Panc1 (cell line): ENCODE measurements at places on chromosomes 1 and 21.

- no peak for DNase-seq
Observed at GRCh38 chr1:151062741-151063371, 2.7 kb downstream of the MLLT11 start.

DNA sequence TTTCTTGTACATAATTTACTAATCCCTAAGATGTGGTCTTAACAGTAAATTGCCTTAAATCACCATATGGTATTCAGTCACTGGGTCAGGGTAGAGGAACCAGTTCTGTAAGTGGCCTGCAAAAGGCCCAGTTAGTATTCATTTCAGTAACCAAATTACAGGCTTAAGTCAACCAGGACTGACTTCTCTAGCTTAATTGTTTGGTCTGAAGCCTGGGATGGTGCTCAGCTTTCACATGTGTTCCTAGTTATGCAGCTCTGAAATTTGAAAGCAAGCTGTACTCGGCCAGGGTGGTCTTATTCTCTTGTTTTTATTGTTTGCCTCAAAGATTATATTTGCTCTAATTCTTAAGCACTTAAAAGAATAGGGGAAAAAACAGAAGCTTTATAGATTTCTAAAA is 144.6 kb downstream of the MAGI3 start:
- DNase-seq = no peak

GRCh38 chr1:103461161-103462105 is 64.1 kb upstream of the RNPC3 start:
- no peak for DNase-seq

- DNase-seq = no peak
Observed at GRCh38 chr1:84370831-84371394, 27.4 kb upstream of the DNASE2B start.

DNA sequence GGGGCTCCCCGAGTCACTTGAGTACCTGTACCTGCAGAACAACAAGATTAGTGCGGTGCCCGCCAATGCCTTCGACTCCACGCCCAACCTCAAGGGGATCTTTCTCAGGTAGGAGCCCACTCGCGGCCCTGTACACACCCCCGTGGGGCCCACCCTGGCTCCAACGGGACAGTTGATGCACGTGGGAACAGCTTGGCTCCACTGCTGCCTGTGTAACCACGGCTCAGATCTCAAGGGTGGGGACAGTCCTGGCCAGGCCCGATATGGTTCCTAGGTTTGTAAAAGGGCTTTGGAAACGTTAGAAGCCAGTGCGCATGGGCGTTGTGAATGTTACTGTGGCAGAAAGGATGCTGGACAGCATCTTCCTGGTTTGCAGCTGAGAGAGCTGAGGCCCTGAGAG is 18.8 kb downstream of the PODN start:
- DNase-seq = no peak

- DNase-seq = no peak
Observed at GRCh38 chr1:211893260-211893659, 62.7 kb upstream of the LPGAT1 start.

DNA sequence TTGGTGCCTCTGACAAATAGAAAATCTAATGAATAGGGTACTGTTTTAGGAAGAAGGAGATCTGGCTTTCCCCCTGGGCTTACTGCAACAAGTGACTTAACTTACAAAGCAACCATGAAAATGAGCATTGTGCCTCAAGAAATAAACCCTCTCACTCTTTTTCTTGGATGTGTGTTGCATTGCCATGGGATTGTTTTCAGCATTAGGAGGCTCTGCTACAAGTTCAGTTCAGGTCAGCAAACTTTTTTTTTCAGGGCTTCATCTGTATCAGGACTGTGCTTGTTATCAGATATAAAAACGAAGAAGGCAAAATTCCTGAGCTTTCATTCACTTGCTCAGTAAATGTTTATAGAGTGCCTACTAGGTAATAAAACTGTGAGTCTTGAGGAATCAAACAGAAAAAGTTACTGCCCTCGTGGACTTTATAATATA is 37.8 kb upstream of the DOCK7 start:
- no peak for DNase-seq

DNA sequence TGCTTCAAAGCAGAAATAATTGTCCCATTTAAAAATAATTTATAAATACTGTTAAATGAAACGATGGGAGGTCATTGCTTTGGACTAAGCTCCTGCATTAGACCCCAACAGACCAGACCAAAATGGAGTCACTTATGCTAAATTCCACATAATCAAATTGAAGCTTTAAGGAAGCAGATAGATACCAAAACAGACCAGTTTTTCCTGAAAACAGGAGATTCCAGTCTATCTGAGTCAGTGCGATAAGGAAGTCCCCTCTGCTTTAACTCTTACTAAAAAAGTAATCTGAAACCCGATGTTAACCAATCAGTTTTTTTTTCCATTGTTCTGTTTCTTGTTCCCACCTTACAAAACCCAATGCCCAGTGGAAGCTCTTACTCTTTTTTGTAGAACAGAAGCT is 16.2 kb upstream of the DNASE2B start:
- no peak for DNase-seq

DNA sequence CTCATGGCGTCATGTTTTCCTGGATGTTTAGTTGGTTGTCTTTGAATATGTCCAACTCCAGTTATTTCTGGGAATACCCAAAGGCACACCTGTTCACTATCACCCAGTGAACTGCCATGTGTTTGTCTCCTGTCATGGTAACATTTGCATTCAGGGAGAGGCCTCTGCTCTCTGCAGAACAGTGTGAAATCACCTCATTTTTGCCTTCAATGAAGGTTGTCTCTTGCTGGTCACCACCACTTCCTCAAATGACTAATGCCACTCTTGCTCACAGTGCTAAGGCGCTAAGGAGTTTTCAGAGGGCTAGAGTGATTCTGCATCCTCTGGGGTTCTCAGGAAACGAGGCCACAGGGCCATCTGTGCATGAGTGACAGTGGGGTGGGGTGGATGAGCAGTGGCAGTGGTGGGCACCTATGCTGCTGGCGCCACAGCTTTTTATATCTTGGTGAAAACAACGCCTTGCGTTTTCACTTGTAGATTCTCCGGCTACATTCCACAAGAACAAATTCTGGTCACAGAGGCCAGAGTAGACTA is 60.0 kb upstream of the ATP5PO start:
- no peak for DNase-seq

DNA sequence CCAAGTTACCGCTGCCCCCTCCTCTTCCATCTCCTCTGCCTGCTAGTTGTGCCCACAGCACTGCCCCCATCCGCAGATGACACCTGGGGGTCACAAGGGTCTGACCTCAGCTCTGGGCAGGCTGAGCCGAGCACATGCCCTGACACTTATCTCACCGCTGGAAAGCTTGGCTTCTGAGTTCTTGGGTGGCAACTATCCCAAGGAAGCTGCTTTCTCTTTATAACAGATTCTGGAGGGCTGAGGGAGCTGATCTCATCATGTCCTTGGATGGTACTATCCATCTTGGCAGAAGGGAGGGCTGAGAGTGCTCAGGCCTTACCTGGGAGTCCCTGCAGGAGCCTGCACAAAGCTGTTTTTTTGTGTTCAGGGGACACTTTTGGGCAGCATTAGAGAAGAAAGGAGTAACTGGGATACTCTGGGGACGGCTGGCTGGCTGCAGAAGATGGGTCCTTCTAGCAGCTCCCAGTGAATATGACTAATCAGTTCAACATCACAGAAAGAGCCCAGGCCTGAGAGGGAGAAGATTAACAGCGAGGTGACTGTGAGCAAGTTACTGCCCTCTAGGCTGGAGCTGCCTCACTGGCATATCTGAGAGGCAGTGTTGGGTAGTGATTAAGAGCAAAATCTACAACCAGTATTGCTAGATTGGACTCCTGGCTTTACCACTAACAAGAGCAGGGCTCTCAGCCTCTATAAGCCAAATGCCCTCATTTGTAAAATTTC is 71.6 kb downstream of the PLXNA2 start:
- no peak for DNase-seq

GRCh38 chr1:43861337-43861736 is 72.3 kb upstream of the ARTN start:
- no peak for DNase-seq

- DNase-seq = no peak
Observed at GRCh38 chr1:31239653-31240241, at the start of gene NKAIN1. Gene NKAIN1, minus strand, starts transcription at chr1:31239887. Its CDS starts 340 bp downstream, at chr1:31239547.

GRCh38 chr1:160211046-160211790 is 6.0 kb downstream of the PEA15 start:
- no peak for DNase-seq

DNA sequence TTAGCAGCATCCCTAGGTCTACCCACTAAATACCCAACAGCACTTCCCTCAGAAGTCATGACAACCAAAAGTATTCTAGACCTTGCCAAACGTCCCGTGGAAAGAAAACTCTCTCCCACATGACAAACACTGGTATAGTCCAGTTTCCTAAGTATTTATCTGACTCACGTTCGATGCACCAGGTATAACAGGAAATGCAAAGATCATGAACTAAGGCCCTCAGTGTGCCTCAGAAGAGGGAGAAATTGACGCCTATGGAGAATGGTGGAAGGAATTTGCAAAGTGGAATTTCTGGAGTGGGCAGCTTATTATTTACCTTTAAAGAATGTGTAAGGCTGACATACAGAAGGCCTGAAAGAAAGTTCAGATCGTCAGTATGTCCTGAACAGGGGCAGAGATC is 523.6 kb upstream of the DAB1 start:
- DNase-seq = no peak

DNA sequence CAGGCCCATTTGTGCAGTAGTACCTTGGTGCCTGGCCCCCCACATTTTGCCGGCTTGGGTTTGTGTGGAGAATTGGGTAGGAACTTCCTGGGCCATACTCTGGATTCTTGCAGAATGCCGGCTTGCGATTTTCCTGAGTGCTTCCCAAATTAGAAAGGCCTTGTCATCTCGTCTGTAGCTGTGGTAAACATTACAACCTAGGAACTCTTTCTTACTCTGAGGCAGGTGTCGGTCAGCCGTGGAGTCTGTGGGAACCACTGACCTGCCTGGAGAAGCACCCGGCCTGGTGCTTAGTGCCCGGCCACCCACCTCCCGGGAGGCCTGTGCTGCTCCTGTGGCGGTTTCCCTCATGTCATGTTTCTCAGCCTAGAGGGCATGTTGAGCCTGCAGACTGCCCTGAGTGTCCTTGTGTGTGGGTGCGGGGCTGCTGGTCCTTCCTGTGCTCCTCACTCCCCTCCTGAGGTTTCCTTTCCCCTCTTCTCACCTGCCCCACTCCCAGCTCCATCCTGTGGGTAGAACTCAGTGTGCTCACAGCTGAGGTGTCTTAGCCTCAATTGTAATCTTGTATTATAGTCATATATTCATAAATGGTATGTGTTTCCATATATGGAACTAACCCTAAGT is 64.7 kb downstream of the S100B start:
- DNase-seq = no peak

GRCh38 chr21:41965461-41966013 is 11.7 kb upstream of the C2CD2 start:
- no peak for DNase-seq

GRCh38 chr21:16330082-16330907 is 600.5 kb downstream of the USP25 start:
- peak; percentile 51 for DNase-seq

- no peak for DNase-seq
Observed at GRCh38 chr1:162873671-162874666, 13.0 kb upstream of the CCDC190 start.

DNA sequence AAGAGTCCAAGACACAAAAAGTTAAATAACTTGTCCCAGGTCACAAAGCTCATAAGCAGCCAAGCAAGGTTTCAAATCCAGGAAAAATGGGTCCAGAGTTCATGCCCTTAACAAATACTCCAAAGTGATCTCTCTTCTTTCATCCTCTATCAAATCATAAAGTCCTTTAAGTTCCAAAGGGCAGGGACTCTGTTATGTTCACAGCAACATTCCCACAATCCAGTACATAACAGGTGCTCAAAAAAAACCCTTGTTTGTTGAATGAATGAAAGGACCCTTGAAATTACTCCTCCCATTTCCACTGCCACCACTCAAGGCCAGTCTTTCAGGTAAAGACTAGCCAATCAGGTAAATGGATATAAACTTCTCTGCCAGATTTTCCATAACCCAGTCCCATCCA is 2.7 kb downstream of the ABL2 start:
- no peak for DNase-seq

- DNase-seq = no peak
Observed at GRCh38 chr1:246425139-246425794, 81.8 kb downstream of the SMYD3 start.

GRCh38 chr1:236568285-236568894 is 35.9 kb downstream of the HEATR1 start:
- DNase-seq = no peak

GRCh38 chr1:69533343-69533742 is 34.4 kb upstream of the LRRC7 start:
- DNase-seq = no peak

GRCh38 chr1:172460177-172460576 is 16.3 kb upstream of the PIGC start:
- DNase-seq = no peak

- no peak for DNase-seq
Observed at GRCh38 chr1:222975472-222976122, 160.8 kb downstream of the DISP1 start.

DNA sequence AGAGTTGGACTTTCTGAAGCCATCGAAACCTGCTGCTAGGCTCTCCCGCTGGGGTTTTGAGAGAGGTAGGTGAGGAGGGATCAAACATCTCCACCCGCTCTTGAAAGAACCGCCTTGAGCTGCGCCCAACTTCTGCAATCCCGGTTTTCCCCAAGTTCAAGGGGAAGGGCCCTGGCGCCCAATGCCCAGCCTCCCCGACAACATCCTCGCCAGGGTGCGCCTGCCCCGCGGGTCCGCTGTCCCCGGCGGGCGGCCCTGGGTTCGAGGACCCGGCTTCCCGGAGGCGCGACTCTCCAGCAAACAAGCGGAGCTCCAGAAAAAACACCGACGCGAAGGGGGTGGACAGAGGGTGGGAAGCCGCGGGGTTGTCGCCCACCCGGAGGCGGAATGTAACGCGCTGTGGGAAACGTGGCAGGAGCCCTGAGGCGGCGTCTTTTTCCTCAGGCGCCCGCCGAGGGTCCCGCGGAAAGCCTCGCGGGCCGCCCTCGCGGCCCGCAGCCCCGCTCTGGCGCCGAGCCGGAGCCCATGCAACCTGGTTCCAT is 607 bp downstream of the BTG3 start:
- no peak for DNase-seq

- DNase-seq = no peak
Observed at GRCh38 chr1:72184099-72184701, 98.1 kb downstream of the NEGR1 start.

DNA sequence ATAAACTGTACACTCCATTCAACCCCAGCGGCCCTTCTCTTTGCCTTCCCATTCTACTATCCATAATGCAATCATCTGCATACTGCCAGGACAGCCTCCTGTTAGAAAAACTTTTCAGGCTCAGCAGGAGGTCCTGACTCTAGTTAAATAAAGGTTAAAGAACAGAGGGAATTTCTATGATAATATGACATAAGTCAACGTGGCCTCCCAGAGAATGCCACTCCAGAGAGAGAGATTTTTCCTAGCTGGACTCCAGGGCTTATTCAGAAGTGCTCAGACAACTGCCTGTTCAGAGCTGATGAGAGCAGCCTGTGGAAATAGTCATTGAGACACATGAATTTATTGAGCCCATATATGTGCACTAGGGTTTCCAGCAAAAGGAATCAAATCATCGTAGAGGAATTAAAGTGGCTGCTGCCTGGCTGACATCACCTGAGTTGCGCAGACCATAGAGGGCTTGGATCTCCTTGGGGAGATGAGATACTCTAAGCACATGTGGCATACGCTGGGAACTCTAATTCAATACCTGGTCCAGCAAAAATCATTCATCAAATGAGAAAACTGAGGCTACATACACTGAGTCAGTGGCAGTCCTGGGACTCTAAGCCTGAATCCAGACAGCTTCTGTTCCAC is 736.2 kb downstream of the PTPRU start:
- no peak for DNase-seq
